ENCODE measurements at places on chromosomes 1 and 21.

GRCh38 chr1:216598448-216598847 is 124.8 kb downstream of the ESRRG start:
- DNase-seq = no peak

- DNase-seq = no peak
Measured at GRCh38 chr1:175207971-175208370, 15.4 kb upstream of the KIAA0040 start.

DNA sequence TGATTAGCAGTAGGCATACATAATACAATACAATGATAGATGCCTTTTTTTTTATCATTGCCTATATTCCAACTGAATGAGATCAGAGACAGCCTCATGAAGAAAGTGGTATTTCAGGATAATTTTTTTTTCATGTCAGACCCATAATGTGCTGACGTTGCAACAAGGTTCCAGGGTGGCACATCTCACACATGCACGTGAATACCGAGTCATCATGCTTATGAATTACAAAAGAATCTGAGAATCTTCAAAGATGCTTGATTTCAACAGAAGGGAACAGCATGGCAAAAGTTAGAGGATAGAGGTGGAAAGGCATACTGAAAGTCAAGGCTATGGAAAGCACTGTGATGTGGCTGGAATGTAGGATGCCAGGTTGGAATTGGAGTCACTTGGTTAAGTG is 5.0 kb upstream of the RNF11 start:
- peak; percentile 32 for DNase-seq

DNA sequence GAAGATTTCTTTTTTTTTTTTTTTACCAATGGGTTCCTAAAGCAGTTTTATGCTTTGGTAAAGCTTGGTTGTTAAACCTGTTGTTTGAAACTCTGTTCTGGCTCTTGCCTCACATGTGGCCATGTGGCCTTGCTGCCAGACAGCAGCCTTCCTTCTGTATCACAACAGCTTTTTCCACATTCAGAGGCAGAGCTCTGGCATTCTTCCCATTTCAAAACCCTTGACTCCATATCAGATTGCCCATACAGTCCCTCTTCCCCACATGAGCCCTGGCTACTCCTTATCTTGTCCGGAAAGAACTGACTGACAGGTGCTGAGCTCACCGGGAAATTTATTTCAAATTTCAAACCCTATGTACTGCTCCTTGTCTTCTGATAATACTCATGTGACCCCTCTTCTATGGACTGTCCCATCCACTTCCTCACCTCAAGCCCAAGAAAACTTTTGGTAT is 38.5 kb upstream of the LAX1 start:
- no peak for DNase-seq

GRCh38 chr1:12083766-12084165 is 20.7 kb downstream of the TNFRSF8 start:
- no peak for DNase-seq

- DNase-seq = no peak
Measured at GRCh38 chr1:28175955-28176485, 470 bp downstream of the PTAFR start.

- DNase-seq = no peak
Measured at GRCh38 chr1:42429603-42430002, 26.2 kb downstream of the ZMYND12 start.

DNA sequence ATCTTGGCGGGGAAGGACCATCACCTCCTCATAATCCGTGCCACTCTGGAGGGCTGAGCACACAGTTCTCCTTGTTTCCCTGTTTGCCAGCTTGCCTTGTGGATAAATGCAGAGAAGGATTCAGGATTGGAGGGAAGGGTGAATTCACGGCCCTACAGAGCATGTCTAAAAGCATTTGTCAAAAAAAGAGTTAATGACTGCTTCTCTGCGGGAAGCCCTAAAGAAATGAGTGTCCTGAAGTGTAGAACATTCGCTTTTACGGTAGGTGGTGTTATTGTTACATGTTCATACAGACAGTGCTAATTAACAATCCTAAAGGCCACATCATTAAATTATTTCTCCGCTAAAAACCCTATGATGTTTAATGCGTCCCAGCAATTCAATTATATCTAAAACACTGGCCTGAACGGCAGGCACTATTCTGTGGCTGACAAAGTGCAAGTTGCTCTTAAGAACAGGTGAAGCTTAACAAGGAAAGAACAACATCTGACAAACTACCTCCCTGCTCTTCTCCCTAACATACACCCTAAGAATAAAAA is 112.3 kb upstream of the NFIA start:
- DNase-seq = peak; percentile 46

- DNase-seq = no peak
Measured at GRCh38 chr1:115242543-115242942, 95.5 kb downstream of the NGF start.

DNA sequence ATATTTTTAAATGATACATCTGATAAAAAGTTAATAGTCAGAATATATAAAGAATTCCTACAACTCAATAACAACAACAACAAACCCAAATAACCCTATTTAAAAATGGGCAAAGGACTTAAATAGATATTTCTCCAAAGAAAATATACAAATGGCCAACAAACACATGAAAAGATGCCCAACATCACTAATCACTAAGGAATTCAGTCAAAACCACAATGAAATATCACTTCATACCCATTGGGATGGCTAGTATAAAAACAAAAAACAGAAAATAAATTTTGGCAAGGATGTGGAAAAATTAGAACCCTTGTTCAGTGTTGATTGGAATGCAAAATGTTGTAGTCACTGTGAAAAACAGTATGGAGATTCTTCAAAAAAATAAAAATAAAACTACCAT is 184.8 kb upstream of the RAB4A start:
- DNase-seq = no peak

GRCh38 chr1:53643881-53644390 is 95.0 kb downstream of the GLIS1 start:
- no peak for DNase-seq

GRCh38 chr1:117321680-117322609 is 45.3 kb upstream of the MAN1A2 start:
- DNase-seq = no peak

DNA sequence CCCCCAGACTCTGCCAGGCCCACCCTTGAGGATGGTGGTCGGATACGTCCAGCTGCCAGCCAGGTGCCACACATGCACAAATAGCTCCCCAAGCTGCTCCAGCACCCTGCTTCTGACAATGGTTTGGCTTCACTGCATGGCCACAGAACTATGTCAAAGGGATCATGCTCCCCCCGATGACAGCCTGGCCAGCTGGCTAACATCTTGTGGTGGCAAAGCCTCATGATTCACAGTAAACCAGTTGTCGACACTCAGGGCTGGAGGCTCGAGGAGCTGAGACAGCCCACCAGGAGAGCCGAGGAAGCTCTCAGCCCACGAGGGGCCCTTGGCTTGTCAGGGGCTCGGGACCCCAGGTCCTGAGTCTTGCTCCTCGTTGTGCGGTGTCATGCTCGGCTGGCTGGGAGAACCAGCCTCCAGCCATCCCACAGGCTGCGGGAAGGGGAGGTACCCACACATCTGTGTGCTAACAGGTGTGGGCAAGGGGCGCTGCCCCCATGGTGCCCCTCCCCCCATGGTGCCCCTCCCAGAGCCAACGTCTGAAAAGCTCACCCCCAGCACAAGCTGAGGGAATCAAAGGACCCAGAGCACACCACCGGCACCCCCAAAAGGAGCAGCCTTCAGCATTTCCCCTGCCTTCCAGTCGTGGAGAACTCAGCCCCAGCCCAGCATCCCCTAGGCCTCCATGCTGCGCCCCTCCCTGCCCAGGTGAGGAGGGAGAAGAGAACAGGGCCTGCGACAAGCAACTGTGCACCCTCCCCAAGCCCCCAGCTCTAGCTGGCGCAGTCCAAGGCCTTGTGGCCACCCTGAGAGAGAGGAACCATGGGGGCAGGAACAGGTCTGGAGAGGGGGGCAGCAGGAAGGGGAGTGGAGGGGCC is 41.2 kb downstream of the KIF21B start:
- DNase-seq = no peak

DNA sequence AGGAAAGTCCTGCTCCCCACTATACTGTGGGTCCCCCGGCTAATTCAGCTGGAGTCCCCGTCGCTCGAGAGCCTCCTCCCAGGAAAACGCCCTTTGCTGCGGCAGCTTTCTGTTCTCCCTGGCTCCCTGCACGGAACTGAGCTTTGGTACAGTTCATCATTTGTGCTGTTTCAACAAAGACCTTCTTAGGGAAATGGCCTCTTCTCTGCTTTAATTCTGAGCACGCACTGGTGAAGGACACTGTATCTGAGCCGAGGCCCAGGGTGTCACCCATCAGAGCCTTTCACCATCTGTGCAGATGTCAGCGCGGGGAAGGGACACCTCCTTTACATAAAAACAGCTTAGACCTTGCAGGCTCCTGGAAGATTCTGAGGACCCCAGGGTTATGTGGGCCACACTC is 13.5 kb upstream of the PEX10 start:
- no peak for DNase-seq

- no peak for DNase-seq
Measured at GRCh38 chr1:82153272-82153629, 352.5 kb downstream of the ADGRL2 start.

DNA sequence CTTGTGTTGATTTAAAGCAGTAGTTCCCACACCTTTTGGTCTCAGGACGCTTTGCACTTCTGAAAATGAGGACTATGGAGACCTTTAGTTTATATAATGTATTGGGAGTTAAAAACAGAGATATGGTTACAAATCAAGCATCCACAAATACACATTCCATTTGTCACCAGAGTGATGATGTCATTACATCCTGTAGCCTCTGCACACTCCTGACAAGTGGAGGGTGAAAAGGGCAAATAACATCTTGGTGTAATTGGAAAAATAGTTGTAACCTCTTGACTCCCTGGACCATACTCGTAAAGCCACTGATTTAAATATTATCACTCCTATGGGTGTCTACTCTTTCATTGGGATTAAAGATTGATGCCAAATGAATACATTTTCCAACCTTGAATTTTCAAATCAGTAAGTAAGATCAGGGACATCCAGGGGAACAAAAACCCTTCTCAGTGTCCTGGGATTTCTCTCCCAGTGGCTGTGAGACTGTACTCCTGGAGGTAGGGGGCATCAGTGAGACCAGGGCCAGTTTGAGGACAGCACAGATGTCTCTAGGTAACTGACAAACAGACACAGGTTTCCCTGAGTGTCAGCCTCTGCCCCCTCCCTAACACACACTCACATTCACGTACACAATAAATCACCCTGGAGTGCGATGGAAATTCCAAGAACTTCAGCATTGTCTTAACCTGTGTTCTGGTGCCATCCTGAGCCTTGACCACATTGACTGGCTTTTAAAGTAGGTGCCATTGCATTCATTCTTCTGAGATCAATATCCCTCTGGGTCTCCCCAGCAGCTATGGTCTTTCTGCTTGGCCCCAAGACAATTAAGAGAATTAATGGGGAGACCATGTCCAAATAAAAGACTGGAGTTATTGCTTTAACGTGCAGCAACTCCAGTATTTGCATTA is 63.0 kb downstream of the NR5A2 start:
- DNase-seq = peak; percentile 18

- DNase-seq = no peak
Measured at GRCh38 chr1:150604226-150604588, 24.8 kb upstream of the MCL1 start.

- no peak for DNase-seq
Measured at GRCh38 chr1:66951513-66951912, 26.7 kb downstream of the MIER1 start.

GRCh38 chr21:20735257-20735656 is 263.0 kb upstream of the NCAM2 start:
- no peak for DNase-seq

GRCh38 chr1:2190491-2190976 is 4.0 kb downstream of the FAAP20 start:
- no peak for DNase-seq

GRCh38 chr1:242196101-242196500 is 197.2 kb upstream of the MAP1LC3C start:
- DNase-seq = no peak

GRCh38 chr1:11321656-11322491 is 48.9 kb downstream of the UBIAD1 start:
- peak; percentile 26 for DNase-seq

GRCh38 chr1:1033009-1033587 is 13.2 kb downstream of the AGRN start:
- no peak for DNase-seq

DNA sequence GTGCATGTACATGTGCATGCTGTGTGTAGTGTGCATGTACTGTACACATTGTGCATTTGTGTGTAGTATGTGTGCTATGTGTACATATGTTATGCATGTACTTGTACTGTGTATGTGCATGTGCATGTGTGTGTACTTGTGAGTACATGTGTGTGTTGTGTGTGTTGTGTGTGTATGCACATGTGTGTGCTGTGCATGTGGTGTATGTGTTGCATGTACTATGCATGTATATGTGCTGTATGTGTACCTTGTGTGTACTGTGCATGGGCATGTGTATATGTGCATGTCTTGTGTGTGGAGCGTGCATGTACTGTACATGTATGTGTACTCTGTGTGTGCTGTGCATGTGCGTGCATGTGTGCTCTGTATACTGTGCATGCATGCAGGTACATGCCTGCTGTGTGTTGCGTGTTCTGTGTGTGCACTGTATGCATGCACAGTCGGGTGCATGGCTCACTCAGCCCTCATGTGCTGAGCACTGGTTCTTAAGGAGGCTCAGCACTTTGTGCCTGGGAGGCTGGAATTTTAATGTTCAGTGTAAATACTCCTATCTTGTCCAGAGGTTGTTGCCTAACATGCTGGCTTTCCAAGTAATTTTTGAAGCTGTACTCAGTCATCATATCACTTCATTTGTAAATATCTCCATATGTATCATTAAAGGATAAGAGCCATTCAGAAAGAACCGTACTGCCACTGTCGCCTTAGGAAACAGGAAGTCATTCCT is 32.3 kb downstream of the SNAP47 start:
- DNase-seq = no peak

GRCh38 chr1:107172450-107173170 is 31.8 kb downstream of the NTNG1 start:
- no peak for DNase-seq

GRCh38 chr1:10866321-10867093 is 70.1 kb upstream of the CASZ1 start:
- no peak for DNase-seq

DNA sequence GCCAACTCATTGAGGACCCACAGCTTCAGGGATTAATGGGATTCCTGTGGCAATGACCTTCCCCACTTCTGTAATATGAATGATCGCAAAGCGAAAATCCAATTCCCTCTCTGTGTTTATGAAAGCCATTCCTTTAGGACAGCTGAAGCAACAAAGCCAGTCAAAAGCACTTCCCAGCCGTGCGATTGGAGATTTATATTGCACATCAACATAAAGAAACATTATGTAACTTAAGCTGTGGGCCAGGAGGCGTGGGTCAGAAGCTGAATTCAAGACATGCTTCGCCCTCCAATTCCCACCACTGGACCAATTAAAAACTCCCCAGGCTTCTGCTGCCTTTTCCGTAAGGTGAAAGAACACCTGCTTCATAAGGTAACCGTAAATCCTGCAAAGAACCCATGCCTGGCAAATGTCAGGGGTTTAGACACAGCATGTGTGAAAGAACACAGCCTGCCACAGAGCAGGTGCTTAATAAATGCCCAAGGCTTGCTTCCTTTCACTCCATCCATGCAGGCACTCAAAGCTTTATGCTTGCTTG is 138.9 kb upstream of the SOD1 start:
- DNase-seq = no peak

Measured in mammary epithelial cell (primary cell).